ENCODE measurements at places on chromosomes 6 and 20.

GRCh38 chr20:1463971-1464570 lies 2.6 kb downstream of the NSFL1C start:
- no peak for DNase-seq

DNA sequence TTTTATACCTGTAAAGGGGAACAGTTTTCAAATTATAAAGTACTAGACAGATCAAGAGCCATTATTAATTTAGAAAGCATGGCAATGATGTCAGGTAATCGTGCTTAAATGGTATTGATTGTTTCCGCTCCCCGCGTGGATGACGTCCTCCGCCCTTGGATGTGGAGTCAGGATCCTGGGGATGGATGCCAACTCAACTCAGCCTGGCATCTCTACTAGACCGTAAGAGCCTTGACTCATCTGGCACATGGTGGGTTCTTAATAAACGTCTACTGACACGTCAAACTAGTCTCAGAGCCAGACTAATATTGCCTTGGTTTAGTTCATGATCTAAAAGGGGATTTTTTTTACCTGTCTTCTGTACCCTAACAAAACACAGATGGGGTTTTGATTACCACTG lies 80.2 kb downstream of the LRFN2 start:
- no peak for DNase-seq

DNA sequence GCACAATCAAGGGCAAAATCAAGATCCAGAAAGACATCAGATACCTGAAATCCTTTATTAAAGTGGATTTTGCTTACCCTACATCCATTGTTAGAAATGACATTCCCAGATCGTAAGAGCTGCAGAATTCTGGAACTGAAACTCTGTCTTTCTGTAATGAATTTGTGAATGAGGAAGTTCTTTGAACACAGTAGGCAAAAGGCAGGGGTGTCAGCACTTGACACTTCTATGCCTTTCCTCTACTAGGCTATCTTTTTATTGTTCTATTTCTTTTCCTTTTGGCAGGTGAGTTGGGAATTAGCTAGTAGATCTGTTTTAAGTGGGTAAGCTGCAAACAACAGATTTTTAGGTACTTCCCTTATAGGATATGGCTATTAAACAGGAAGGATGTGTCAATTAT lies 126.3 kb downstream of the CARMIL1 start:
- no peak for DNase-seq

GRCh38 chr6:35969646-35970045 lies 48.7 kb upstream of the SRPK1 start:
- no peak for DNase-seq

GRCh38 chr6:54115966-54116365 lies 4.7 kb downstream of the MLIP start:
- DNase-seq = no peak
